Stimulated activated CD4-positive, alpha-beta T cell treated with anti-CD3 and anti-CD28 coated beads, Interleukin-15, amount 100 ng/mL, for 1 hour (primary cell): ENCODE measurements at places on chromosomes 16 and 17.

GRCh38 chr16:3755249-3755648 lies 37.9 kb upstream of the TRAP1 start:
- DNase-seq, result no peak

- no peak for DNase-seq
Observed at GRCh38 chr17:50863221-50863843, 2.8 kb downstream of the TOB1 start.

DNA sequence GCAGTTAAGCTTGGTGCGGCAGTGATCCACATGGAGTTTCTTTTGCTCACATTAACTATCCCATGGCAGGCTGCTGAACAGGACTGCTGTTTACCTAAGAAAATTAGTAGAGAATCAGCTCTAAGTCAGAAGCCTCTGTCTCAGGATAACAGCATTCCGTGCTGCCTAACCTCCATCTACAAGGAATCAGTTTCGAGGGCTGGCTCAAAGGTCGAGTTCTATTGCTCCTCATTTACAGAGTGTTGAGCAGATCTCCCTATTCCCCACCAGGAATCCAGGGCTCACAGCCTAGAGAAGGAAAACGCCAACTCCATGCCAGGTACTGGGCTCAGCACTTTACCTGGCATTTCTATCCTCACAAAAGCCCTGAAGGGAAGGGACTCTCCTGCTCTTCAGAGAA lies 9.9 kb downstream of the GINS2 start:
- no peak for DNase-seq

DNA sequence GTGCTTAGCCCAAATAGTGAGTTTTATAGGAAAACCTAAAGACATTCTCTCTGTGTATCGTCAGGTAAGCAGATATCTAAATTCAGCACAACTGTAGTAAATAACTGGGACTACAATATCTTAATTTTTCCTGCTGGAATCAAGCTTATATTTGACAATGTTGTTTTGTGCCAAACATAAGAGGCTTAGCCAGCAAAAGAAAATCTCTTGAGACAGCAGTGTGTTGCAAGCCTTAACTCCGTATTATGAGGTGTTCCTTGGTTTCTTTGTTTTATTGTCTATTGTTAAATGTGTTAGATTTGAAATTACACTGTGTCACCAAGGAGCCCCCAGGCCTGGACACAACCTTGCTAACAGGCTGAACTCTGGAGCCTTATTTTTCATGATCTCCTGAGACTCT lies 1570.6 kb upstream of the GOT2 start:
- DNase-seq, result no peak

DNA sequence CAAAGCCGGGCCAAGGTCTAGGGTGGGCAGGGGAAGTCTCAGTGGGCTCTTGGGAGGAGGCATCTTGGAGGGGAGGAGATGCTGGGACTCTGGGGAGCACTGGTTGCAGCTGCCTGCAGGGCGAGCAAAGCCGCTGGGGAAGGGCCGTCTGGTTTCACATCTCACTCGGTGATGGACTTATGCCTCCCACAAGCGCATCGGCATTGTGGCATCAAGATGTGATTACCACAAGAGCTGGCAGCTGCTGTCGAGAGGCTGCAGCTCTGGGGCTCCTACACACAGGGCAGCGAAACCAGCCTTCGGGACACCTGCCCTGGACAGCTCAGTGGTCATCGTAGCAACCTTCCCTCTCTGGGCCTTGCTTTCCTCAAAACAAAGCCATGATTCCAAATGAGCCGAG lies 3.1 kb upstream of the KCNJ12 start:
- no peak for DNase-seq

DNA sequence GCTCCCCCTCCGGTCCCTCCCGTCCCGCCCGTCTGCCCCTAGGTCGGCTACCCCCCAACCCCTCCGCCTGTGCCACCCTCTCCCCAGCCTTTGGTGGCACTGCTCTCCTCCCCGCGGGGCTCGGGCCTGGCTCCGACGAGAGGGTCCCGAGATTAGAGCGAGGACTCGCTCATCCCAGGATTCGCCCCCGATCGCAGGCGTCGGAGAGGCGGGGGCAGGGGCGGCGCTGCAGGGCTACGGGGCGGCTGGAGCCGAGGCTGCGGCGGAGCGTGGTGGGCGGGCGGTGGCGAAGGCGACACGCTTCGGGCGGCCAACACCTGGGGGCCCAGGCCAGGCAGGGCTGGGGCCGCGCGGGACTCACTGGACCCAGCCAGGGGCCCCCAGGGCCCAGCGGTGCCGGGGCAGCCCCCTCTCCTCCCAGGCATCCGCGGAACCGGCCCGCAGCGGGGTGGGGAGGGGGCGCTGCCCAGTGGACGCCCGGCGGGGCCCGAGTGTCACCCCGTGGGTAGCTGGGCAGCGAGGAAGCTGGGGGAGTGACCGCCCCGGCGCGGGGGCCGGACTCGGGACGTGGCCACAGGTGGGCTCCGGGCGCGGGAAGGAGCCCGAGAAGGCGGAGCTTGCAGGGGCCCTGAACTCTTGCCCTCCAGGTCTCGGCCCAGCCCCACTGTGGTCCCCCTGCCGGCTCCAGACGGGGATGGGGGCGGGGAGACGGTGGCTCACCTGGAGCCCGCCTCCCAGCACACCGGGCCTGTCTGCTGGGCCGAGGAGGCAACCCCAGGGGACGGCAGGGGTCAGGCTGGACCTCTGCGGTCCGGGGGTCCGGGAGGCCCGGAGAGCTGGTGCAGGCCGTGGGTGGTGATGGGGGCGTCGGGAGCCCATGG lies 1.5 kb downstream of the MGAT5B start:
- DNase-seq, result no peak

DNA sequence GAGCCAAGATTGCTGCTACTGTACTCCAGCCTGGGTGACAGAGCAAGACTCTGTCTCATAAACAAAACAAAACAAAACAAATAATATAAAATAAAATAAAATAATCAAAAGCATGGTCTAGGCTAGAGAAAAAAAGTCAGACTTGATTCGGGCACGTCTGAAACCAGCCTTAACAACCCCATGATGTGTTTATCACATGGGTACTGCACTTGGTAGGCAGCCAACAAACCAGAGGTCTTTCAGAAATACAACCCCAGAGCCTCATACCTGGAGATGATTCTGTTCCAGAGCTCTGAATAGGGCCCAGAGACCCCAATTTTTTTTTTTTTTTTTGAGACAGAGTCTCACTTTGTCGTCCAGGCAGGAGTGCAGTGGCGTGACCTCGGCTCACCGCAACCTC lies 9.6 kb upstream of the HAPSTR1 start:
- no peak for DNase-seq

DNA sequence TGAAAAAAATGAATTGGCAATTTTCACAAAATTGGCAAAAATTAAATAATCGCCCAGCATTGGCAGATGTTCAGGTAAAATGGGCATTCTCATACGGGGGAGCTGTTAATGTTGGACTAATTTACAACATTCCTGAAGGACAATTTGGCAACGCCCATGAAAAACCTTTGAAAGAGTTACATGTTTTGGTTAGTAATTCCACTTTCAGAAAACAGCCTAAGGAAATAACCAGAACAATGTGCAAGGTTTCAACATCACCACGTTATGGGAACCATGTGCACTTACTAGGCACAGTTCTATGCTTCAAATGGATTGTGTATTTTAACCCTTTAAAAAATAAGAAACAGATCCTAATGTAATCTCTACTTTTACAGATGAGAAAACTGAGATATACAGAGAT lies 62.7 kb downstream of the CDYL2 start:
- no peak for DNase-seq

GRCh38 chr17:79154951-79155585 lies 80.4 kb downstream of the ENGASE start:
- no peak for DNase-seq

DNA sequence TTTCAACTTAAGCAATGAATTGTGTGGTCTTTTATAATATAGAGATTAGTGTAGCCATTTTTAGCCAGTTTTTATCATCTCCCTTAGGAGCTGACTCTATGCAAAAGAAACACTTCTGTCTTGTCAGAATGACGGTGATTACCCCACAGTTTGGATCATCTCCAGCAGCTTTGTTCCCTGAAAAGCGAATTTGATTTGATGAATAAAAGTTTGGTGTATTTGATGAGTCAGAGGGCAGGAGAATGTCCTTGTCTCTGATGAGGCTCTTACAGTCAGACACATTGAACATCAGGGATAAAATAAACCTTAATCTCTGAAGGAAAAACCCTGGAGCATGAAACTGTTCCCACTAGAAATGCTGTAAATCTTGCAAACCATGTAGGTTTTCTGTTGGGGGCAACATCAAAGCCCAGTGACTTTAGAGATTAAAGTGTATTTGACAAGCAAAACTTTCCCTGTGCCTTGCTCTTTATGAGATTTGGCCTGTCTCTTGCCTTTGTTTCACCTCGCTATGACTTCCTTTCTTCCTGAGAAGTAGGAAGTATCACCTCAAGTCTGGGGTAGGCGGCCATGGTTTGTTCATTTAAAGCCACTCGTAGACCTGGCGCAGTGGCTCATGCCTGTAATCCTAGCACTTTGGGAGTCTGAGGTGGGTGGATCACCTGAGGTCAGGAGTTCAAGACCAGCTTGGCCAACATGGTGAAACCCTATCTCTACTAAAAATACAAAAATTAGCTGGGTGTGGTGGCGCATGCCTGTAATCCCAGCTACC lies 209.3 kb downstream of the FTO start:
- DNase-seq, result no peak

GRCh38 chr16:78894886-78895285 lies 705.7 kb downstream of the MAF start:
- no peak for DNase-seq

DNA sequence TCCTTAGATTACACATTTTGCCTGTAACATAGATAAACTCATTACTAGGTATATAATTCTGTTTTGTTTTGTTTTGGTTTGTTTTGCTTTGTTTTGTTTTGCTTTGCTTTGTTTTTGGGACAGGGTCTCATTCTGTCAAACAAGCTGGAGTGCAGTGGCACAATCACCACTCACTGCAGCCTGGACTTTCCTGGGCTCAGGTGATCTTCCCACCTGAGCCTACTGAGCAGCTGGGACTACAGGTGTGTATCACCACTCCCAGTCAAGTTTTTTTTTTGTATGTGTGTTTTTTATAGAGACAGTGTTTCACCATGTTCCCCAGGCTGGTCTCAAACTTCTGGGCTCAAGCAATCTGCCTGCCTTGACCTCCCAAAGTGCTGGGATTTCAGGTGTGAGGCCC lies 1.3 kb upstream of the CCL4L2 start:
- no peak for DNase-seq

GRCh38 chr17:67413388-67413787 lies 36.3 kb downstream of the PITPNC1 start:
- DNase-seq, result no peak

DNA sequence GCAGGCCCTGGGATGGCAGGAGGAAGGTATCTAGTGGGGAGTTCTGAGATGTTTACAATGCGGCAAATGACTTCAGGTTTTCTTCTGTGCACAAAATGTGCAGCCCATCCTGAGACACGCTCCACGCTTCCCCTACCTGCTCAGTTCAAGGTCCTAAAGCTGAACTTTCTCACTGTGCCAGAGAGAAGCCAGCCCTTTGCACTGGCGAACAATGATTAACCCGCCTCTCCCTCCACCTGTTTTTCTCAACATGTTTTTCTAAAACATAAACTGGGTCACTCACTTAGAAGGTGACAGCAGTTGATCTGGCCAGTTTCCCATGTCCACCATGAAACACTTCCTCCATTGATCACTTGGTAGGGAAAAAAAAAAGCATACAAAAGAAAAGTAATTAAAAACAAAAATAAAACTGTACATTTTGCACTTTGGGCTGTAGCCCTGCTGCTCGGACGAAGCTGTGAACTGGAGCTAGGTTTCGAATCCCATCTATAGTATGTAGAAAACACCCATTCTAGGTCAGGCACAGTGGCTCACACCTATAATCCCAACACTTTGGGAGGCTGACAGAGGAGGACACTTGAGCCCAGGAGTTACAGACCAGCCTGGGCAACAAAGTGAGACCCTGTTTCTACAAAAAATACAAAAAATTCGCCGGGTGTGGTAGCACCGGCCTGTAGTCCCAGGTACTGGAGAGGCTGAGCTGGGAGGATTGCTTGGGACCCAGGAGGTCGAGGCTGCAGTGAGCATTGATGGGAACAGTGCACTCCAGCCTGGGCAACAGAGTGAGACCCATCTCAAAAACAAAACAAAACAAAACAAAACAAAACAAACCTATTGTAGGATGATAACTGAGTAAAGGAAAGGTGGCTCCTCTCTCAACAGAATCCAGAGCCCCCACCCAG lies 6.1 kb upstream of the G6PC1 start:
- no peak for DNase-seq

GRCh38 chr17:81539961-81540675 lies 11.9 kb downstream of the FSCN2 start:
- no peak for DNase-seq

GRCh38 chr16:48340054-48340453 lies 45.2 kb downstream of the SIAH1 start:
- no peak for DNase-seq

DNA sequence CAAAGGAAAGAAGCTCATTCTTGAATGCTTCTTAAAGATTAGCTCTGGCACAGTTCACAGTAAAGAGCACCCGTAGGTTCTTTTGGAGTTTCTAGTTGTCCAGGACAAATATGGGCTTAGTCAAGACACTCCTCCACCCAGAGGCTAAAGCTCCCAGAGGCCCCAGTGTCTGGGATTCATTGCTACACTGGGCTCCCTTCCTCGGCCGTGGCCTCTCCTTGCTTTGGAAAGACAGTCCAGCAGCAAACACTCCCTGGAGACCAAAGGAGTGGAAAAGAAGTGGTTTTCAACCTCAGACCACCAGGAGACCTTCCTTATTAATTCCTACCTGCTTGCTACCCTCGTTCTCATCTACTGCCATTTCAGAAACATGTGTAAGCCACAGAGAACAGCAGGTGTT lies 17.1 kb downstream of the PHB1 start:
- DNase-seq, result no peak

DNA sequence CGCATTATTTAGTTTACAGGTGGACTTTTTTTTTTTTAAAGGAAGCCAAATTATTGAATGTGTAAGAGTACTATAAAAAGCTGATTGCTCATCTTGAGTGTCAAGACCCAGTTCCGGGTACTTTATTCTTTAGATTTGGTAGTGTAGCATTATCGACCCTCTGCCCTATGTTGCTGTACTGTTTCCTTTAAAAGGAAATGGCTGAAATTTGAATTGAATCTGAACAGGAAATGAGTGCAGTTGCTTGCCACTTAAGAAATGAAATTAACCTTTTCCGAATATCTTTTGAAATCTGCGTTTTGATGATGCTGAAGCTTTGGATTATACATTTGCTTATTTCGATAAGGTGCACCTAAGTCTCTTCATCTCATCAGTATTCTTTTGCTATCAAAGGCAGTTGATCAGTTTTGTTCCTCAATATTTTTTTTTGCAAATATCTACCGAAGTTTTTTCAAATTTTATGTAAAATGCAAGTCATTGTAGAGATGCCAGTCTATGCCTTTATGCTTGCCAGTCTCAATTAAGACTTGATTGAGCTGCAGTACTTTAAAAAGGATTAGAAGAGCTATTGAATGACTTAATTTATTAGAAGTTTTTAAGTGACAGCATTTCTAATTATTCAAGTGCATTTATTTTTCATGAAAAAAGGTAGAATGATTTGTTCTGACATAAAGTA lies 1.8 kb downstream of the GGNBP2 start:
- no peak for DNase-seq

GRCh38 chr17:41868568-41868967 lies 3.3 kb upstream of the KLHL11 start:
- DNase-seq, result no peak
